ENCODE measurements at places on chromosomes 1 and 21. TPM values are rescaled to one million over a fixed set of nuclear protein-coding genes. Genes with fewer than 3 reads are reported as not detected.

The FMN2 gene
- 4.4 TPM for total RNA-seq

The ZNF683 gene
- not detected for total RNA-seq

The ZBTB8B gene
- total RNA-seq = not detected

The GJA8 gene
- total RNA-seq = not detected

The WNT4 gene
- total RNA-seq = 0.12 TPM

The BSND gene
- total RNA-seq = not detected

The MYCL gene
- total RNA-seq = 0.62 TPM

The MTMR11 gene
- total RNA-seq = 6.6 TPM

The ZNF593OS gene
- not detected for total RNA-seq

The HORMAD1 gene
- total RNA-seq = 7.7 TPM

The MRPS6 gene
- total RNA-seq = 41.0 TPM

The NBPF10 gene
- 0.55 TPM for total RNA-seq

The PTPN7 gene
- total RNA-seq = not detected
